COR-L47 (cell line): ENCODE measurements at places on chromosomes 3 and 15.

DNA sequence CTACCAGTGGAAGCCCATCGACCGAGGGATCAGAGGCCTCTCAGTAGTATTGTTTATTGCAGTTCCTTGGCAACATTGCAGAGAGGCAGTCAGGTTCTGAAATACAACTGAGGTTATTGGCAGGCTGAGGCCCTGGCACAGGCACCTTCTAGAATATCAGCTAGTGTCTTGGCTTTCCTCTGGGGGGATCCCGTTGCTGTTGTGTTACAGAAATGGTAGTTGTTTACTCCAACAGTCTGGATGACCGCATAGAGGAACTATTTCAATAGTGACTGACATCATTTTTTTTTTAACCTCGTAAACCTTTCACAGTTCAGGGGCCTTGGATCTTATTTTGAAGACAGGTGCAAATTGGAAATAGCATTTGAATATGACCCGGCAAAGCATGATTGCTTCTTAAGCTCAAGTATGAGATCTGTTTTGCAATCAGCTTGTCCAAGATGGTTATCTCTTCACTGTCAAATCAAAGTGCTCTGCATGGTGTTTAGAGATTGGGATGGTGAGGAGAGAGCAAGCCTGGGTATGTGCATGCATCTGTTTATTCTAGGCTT is 63.9 kb downstream of the PGPEP1L start:
- DNase-seq: no peak

GRCh38 chr3:133472242-133472641 is 72.4 kb downstream of the BFSP2 start:
- DNase-seq: peak; percentile 64

GRCh38 chr15:36080759-36081158 is 498.7 kb upstream of the CDIN1 start:
- DNase-seq: no peak

DNA sequence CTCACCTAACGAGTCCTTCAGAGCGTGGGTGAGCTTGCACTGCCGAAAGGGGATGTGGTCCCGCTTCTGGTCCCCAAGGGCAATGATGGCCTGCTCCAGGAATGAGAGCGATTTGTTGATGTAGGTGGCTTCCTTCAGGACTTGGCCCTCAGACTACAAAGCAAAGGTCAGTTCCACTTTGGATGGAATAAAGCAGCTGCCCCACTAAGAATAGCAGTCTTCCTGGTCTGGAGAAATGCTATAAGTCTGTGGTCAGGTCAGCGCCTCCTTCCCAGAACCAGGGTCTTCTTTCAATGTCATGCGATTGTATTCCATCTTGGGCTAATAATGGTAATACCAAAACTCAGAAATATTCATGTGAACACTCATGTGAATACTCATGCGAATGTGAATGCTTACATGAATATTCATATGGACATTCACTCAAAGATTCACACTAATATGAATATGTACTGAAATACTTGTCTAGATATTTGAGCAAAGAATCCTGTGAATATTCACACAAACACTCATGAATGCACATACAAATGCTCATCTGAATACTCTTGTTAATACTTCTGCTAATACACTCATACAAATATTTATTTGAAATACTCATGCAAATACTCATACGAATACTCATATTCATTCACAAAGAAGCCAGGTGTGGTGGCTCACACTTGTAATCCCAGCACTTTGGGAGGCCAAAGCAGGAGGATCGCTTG is 16.7 kb downstream of the KIF9 start:
- no peak for DNase-seq

GRCh38 chr15:45829336-45830153 is 194.7 kb downstream of the SQOR start:
- no peak for DNase-seq

GRCh38 chr3:57783186-57784088 is 27.3 kb downstream of the SLMAP start:
- DNase-seq: no peak

- no peak for DNase-seq
Measured at GRCh38 chr3:160027541-160028195, 39.0 kb downstream of the IL12A start.
